WERI-Rb-1 (cell line): ENCODE measurements at places on chromosomes 5 and 9.

DNA sequence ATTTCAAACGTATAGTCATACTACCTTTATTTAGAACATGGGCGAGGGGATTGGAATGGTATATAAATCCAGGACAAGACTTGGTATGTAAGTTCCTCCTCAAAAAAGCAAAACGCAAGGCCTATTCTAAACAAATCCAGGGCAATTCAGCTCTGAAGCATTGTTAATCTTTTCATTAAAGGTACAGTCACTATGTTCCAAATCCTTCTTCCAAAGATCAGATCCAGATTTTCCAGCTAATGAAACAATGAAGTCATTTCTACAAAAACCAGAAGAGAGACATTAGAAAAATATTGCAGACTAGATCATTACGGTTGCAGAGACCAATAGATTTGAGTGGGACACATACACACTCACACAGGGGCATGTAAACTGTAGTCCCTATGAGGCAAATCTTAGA lies 116.1 kb upstream of the BNC2 start:
- no peak for DNase-seq

DNA sequence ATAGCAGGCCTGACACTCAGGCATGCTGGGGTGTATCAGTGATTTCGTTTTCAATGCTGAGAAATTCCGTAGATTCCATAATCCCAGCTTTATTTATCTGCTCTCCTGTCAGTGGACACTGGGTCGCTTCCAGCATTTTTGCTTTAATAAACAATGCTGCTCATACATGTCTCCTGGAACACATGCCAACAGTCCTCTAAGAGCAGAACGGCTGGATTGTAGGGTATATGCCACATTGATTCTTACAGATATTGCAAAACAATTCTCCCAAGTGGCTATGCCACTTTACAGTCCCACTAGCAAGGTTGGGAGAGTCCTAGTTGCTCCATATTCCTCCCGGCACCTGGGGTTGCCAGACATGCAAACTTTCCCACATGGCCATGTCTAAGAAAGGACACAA lies 81.9 kb downstream of the RAPGEF1 start:
- no peak for DNase-seq

DNA sequence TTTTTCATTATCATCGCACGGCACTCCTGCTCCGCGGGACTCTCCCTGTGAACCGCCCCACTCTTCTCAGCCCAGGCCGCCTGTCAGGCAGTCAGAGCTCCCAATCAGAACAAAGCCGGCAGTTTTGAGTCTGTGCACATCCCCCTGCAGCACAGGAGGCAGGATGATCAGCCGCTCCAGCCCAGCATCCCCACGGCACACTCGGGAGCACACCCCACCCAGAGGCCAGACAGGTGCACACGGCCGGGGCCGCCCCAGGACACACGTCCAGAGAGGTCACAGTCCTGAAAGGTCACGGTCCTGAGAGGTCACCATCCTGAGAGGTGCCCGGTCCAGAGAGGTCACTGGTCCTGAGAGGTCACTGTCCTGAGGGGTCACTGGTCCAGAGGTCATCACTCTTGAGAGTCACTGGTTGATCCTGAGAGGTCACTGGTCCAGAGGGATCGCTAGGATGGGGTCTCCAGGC lies 8.4 kb downstream of the TPPP start:
- no peak for DNase-seq

DNA sequence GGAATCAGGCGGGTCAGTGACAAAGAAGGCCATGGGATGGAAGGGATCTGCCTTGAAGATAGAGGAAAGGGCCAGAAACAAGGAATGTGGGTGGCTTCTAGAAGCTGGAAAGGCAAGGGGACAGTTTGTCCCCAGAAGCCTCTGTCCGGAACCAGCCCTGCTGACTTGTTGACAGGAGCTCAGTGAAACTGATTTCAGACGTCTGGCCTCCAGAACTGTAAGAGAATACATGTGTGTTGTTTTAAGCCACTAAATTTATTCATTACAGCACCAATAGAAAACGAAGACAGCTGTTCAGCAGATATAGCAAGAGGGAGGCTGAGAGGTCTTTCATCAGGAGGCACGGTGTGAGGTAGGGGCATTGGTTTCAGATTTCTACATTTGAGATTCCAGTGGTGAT lies 422.5 kb downstream of the KDM4C start:
- DNase-seq: no peak

GRCh38 chr5:136781464-136781863 lies 416.1 kb upstream of the TRPC7 start:
- DNase-seq: no peak

- DNase-seq: no peak
Measured at GRCh38 chr5:173496129-173496882, 120.1 kb downstream of the BOD1 start.

GRCh38 chr9:124341455-124342170 lies 73.6 kb downstream of the PSMB7 start:
- DNase-seq: no peak

DNA sequence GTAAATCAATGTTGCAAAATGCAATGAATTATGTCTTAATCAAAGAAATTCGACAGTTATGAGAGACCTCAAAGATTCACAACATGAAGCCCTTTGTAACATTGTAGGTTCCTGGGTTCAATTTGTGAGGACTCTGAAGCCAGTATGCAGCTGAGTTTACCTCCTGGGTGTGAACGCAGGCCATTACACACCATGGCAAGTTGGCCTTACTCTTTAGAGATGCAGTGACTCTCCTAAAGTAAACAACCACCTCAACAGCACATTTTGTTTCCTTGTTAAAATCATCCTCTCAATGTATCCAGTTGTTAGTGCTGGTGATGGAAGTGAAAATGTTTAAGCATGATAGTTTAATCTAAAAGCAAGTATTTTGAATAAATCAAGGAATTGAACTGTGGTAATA lies 73.8 kb downstream of the JAKMIP2 start:
- DNase-seq: no peak

DNA sequence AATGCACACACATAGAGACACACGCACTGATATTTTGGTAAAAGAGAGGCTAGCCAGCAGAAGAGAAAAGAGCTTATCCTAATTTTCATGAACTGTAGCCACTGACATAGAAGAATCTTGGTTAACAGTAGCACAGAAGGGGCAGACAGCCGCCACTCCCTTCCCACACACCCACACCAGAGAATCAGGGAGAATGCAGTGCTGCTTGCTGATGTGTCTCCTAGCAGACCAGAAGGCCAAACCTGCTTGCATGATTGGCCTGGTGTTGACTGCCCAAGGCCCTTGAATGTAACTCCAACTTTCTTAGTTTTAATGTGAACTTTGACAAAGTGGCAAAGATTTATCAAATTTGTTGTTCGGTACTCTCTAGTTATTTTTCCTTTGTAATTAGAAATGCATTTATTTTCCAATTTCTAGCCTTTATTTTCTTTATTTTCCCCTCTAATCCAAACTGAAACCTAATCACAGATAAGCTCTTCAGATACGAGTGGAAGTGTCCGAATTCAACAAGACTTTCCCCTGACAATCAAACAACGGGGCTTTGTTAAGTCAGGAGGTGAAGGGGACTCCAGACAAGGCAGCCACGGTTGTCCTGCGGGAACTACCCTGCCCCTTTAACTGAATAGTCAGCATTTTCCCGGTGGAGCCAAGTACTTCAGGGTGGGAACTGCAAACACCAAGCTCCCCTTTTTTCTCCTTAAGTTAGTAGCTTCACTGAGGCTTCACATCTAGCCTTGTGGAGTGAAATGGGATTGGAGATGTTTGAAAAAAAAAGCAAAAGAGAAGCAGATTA lies 81.9 kb upstream of the CTSL start:
- no peak for DNase-seq

DNA sequence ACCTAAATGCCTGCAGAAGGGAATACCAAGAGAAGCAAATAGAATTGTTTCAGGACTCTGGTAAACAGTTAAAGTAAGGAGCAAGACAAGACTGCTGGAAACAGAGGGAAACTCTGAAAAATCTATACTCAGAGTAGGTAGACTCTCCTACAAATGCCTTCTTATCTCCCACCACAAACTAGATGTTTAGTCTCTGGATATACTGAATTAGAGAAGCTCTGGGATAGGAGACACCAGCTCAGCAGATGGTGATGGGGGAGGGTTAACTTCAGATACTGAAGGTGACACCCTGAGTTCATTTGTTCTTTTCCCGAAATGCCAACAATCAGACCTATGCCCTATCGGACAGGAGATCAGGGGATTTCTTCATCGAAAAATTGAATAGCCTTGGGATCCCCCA lies 54.1 kb upstream of the CHD1 start:
- peak; percentile 37 for DNase-seq

DNA sequence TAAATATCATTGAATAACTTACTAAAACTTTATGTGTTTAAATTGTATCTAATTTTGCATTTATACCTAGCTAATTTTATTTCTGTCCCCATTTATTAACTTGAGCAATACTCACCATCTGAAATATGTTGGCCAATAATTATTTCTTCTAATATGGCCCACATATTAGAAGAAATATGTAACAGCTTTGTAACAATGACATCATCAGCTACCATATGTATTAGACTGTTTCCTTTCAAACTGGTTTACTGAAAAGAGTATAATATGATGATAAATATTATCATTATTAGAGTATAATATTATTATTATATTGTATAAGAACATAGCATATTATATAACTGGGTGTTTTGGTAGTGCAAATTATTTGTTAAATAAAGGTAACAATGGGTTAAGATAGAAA lies 220.5 kb downstream of the FBXL7 start:
- DNase-seq: no peak

DNA sequence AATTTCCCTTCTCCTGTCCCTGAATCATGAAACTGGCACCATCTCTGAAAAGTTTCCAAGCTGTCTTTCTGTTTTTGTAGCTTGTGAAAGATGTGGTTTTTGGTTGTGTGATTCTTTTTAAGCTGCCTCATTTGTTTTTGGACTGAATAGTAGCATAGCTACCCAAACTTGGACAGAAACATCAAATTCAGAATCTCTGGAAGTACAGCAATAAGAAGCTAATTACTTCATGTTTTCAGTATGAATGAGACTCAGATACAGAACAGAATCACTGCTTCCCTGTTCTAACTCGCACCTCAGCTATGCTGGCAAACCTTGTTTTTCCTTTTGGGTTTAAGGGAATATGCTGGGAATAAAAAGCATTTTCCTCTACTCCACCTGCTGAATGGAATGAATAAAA lies 101.0 kb downstream of the FGF1 start:
- DNase-seq: no peak

DNA sequence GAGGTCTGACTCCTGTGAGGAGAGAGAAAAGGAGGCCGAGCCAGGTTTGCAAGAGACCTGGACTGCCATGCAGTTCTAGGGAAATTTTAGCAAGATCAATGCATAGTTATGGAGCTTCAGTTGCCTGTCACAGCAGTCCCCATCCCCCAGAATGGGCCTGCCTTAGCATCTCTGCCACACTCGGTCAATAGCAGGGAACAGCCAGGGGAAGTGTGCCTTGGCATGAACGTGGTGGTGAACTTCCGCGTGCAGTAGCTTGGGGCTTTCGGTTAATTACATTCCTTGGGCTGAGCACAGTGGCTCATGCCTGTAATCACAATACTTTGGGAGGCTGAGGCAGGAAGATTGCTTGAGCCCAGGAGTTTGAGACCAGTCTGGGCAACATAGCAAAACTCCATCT lies 157.8 kb downstream of the TLE1 start:
- DNase-seq: no peak

GRCh38 chr5:58887721-58888409 lies 305.0 kb downstream of the RAB3C start:
- no peak for DNase-seq

GRCh38 chr5:113488645-113489184 lies 462 bp upstream of the MCC start:
- no peak for DNase-seq

GRCh38 chr5:192691-192969 lies 1.3 kb downstream of the LRRC14B start:
- DNase-seq: no peak

DNA sequence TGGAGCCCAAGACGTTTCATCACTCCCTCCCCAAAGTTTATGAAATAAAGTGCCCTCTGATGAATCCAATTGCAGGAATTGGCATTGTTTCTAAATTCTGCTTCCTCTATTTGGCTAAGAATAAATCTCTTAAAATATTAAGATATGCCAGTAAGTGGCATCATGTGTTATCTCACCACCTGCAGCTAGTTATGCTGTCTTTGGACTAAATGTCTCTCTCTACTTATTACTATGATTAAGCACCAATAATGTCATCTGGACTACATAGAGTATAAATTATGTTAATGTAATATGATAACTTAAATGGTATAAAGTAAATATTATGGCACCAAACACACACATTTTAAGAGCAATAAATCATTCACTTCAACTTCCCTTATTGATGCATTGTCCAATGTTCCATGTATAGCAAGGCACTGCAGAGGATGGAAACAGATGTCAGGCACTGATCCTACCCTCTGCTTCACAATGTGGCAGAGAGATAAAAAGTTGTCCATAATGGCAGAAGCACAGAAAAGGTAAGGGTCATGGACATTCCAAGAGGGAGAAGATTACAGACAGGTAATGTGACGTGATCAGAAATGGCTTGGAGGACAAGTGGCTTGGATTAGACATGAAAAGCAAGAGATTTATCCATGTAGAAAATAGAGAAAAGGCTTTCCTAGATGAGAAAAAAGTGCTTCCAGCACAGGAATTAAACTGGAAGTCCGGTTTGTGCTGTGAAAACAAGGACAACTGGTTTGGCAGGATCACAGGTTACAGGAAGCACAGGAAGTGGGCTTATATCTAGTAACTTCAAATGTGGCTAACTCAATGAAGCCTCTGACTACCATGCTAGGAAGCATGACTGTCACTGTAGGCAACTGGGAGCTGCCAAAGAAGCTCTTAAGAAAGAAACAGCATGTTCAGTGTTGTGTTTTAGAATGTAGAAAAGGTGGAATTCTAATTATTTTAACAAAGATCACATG lies 26.7 kb downstream of the MARCHF11 start:
- no peak for DNase-seq

DNA sequence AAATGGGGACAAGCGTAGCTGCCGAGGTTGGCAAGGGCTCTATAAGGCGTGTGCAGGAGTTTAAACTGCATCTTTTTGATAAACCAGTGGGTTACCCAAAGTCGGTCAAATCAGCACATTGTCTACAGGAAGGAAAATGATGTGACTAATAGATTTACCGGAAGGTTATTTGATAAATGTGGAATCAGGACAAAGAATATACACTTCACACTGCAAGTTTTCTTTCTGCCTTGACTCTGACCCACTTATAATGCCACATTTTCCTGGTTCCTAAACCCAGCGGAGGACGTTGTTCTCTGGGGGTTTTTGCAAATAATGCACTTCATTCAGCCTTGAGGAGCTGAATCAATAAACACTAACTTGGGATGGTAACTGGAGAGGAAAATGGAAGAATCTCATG lies 76.8 kb downstream of the TTLL11 start:
- no peak for DNase-seq

DNA sequence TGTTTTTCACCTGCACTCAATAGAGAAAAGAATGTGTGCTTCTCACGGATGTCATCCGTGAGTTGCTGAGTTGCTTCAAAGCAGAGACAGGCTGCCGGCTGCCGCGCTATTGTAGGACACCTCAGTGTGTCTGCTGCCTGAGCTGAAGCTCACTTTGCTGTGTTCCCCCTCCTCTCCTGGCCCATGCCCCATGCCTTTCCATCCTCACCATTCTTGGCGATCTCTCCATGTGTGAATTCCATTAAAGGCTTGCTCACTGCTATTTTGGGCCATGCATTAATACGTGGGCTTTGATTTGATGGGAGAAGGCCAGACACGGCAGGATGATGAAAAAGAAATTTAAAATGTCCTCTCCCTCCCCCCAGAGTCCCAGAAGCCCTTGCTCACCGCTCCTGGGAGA lies 14.5 kb downstream of the ADAM19 start:
- no peak for DNase-seq

- DNase-seq: no peak
Measured at GRCh38 chr5:19616701-19617215, 371.2 kb downstream of the CDH18 start.
